ENCODE measurements at places on chromosomes 5 and 9.

GRCh38 chr5:154300207-154300883 is 109.8 kb downstream of the GALNT10 start:
- no peak for DNase-seq

DNA sequence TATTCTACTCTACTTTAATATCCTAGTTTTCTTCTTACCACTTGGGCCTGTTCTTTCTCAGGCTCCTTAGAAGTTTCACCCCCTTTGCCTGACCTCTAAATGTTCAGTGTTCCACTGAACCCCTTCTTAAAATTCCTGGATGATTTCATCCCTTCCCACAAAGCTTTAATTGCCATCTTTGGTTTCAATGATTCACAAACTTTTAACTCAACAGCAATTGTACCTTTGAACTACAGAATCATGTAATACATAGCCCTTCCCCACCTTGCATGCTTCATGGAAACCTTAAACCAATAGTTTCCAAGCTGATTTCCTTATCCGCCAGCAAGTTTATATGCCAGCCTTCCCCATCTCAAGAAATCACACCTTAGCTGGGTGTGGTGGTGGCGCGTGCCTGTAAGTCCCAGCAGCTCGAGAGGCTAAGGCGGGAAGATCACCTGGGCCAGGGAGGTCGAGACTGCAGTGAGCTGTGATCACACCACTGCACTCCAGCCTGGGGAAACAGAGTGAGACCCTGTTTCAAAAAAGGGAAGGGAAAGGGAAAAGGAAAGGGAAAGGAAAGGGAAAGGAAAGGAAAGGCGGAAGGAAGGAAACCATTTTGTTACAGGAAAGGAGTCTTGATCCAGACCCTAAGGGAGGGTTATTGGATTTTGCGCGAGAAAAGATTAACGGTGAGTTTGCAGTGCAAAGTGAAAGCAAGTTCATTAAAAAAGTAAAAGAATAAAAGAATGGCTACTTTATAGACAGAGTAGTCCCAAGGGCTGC is 1023.7 kb upstream of the DMAC1 start:
- no peak for DNase-seq

DNA sequence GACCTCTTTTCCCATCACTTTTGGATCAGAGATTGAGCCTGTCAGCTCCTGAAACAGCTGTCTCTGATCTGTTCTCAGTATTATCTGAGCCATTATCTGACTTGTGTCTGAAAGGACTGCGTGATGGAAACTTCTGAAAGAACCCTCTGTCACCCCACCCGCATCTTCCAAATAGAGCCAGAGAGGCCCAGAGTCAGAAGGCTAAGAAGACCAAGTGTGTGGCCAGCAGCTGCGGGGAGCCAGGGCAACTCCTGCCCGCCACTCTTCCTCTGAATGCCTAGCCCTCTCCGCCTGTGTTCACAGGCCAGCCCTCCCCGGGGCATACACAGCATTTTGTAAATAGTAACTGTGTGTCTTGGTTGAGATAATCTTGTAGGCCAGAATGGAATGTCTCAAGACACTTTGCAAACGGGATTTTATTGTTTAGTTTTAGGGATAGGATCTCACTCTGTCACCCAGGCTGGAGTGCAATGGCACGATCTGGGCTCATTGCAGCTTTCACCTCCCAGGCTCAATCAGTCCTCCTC is 92.7 kb downstream of the AOPEP start:
- DNase-seq = no peak

DNA sequence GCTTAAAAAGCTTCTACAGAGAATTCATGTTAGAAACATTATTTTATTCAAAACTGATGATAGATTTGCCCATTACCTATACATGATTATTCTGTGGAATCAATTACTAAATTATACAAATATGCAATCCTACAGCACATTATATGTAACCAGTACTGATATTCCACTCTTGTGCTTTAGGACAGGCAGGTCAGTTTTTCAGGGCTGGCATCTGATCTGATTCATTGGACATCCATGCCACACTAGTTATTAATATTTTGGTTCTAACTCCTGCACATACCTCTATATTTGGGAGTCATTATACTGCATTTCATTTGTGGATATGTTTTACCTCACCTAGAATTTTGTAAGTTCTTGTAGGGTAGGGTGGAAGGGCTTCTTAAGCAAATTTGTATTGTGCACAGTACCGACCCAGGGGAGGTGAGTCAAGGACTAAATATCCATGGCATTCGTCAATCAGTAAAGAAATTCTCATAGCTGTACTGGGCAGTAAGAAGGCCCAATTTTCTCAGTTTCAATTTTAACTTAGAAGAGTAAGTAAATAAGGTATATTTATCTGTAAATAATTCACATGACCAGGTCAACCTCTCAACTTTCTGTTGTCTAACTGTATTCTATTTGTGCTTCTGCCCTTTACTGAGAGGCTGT is 33.5 kb downstream of the ELOVL7 start:
- DNase-seq = no peak

- DNase-seq = no peak
These were observed 26.0 kb downstream of the ZCCHC7 start for GRCh38 chr9:37146410-37146809.

- DNase-seq = no peak
These were observed 287.9 kb downstream of the SEC61B start for GRCh38 chr9:99509900-99510535.

GRCh38 chr9:137333016-137333671 is 31.1 kb upstream of the NRARP start:
- DNase-seq = no peak

GRCh38 chr5:98785244-98785643 is 11.8 kb downstream of the RGMB start:
- DNase-seq = no peak

DNA sequence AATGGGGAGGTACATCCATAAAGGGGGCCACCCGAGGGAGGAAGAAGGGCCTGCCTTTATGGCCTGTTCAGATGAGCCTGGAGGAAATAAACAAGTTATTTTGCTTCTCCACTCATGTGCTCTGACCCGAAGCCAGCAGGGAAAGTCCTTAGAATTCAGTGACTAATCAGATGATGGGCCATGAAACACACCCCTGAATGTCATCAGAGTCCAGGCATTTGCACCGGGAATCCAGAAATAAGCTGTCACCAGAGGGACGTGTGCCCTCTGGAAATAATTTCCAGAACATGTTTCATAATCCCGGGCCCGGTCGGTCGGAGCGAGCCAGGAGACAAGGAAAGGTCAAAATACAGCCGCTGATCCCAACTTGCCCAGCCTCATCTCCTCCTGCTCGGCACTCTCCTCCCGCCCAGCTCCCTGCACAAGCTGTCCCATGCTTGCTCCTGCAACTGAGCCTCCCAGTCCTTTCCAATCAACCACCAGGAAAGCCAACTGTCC is 73.6 kb upstream of the ZNF622 start:
- DNase-seq = no peak

DNA sequence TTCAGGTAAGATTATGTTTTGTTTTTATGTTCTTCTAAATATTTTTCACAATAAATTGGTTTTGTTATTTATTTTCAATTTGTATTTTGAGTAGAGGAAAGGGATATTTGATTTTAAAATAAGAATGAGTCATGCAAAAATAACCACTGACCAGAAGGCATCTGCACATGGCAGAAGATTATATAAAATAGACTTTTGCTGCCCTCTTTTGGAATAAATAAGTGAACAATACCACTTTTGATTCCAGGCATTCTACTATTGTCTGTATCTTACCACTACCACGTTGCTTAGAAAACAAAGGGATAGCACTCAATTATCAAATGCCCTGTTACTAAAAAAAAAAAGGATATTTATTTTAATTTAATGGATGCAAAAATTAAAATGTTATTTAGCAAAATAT is 227.3 kb upstream of the ITGA1 start:
- peak; percentile 61 for DNase-seq
